ENCODE measurements at places on chromosomes 2 and 18.

DNA sequence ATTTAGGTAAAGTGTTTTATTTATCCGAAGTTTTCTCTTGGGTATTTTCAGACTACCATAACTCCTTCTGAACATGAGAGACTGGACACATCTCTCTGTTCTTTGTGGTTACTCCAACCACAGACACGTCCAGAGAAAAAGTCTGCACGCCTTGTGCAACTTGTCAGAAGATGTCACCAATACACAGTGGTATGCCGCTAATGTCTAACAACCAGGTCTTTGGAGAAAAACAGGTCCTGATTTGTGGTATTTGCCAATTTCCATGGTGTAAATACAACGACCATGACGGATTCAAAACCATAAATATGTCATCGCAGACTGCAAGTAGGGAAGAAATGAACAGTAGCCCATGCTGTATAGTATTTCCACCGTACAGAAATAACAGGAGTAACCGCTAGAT, 620.6 kb upstream of the ID2 start:
- no peak for DNase-seq

DNA sequence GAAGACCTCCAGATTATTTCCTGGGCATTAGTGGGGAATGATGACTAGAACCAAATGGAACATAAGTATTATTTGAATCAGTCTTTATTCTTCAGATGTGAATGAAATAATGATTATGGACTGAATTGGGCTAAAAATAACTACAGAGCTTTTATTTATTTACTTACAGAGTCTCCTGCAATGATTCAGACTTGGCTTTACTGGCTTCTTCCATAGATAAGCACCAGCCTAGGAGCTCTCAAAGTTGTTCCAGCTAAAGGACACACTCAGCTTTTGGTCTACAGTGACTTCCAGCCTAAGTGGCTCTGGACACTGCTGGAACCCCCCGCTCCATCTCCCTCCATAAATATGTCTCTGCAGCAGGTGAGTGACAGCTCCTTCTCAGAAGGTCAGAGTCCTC, 24.3 kb upstream of the ARHGAP25 start:
- DNase-seq, result no peak

DNA sequence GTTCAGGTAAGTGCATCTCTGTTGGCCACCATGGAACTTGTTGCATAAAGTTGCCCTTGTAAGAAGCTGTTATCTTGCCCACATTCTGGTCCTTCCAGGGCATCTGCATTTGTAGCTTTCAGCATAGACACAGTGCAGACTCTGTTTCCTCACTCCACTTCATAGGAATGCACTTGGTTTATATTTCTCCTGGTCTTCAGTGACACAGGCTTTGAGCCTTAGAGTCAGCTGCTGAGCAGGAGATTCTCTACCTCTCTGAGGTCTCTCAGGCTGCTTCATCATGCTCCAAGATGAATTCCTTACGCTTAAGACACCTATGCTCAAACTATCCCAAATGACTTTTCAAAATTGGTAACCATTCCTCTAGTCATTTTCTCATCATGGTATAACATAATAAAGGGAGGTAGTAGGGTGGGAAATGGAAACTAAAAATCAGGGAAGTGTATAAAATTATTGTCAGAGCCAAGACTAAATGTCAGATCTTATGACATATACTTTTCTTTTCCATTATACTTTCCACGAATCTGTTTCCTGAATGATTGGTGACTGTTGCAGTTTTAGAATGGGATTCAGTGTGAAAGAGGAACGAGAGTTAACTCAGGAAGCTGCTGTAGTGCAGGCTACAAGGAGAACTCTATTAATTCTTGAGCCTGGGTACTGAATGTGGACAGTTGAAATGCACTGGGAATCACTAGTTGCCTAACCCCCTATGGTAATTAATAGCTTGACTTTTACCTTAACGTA, 72.0 kb downstream of the GALNT1 start:
- DNase-seq, result no peak

- no peak for DNase-seq
Measured at GRCh38 chr2:179487010-179487731, 222.5 kb upstream of the SESTD1 start.

DNA sequence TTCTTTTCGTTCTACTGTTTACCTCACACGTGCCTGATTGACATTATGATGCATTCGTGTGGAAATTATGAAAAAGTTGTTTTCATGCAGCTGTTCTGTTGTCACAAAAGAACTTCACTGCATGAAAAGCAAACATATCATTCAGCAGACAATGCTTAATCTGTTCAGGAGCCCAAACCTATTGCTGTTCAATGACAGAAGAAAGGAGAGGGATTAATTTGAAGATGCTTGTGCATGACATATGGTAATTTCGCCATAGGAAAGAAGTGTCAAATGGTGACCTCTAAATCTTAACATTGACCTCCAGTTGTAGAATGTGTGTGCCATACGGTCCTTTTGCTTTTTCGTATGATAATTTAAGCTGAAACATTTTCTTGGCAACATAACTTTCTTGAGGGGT, 124.5 kb downstream of the WDR7 start:
- no peak for DNase-seq

- no peak for DNase-seq
Measured at GRCh38 chr2:20942646-20943125, 101.2 kb downstream of the APOB start.

DNA sequence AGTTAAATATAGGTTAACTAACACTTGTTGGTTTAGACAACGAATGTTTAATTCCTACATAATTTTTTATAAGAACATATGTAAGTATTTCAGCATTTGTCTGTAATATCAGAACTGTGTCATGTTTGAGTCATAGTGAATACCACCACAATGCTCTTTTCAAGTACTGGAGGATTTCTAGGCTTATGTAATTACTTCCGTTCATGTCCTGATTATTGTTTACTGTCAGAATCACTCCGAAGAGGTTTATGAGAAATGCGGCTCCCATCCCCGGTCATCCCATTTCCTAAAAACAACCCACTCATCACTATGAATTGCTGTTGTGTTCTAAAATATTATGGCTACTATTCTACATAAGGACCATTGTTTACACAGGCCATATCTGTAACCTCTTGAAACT, 45.1 kb downstream of the CDH19 start:
- DNase-seq, result no peak

- peak; percentile 59 for DNase-seq
Measured at GRCh38 chr2:28408764-28409599, 16.3 kb downstream of the FOSL2 start.

- no peak for DNase-seq
Measured at GRCh38 chr2:113854970-113855740, 34.7 kb upstream of the ACTR3 start.

- DNase-seq, result no peak
Measured at GRCh38 chr2:79189465-79189864, 29.9 kb upstream of the REG3A start.

- no peak for DNase-seq
Measured at GRCh38 chr18:985212-985661, 80.6 kb downstream of the ADCYAP1 start.

- DNase-seq, result no peak
Measured at GRCh38 chr18:9535430-9535991, 60.2 kb downstream of the RALBP1 start.

DNA sequence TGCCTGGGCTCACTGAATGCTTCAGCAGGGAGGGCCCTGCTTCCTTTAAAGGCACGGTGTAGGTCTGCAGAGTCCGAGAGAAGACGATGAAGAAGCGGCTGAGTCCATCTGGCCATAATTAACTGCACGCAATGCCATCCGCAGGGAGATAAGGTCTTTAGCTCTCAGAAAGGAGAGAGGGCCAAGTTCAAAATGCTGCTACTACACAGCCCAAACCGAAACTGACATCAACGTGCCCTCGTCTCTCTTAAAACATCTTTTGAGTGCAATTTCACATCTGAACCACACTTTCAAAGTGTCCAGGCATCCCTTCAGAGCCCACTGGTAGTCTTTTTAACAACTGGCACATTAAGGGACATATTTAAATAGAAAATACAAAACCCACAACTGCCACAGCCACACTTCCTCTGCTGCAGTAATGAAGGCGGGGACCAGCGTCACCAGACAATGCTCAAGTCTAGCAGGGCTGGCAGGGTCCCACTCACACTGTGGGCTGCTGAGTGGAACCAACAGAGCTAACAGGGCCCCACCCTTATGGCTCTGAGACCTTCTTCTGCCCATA, 35.8 kb downstream of the ST3GAL5 start:
- DNase-seq, result peak; percentile 41

GRCh38 chr2:3094318-3094717, 283.3 kb downstream of the EIPR1 start:
- no peak for DNase-seq

- no peak for DNase-seq
Measured at GRCh38 chr18:52667463-52668065, 327.6 kb downstream of the DCC start.

DNA sequence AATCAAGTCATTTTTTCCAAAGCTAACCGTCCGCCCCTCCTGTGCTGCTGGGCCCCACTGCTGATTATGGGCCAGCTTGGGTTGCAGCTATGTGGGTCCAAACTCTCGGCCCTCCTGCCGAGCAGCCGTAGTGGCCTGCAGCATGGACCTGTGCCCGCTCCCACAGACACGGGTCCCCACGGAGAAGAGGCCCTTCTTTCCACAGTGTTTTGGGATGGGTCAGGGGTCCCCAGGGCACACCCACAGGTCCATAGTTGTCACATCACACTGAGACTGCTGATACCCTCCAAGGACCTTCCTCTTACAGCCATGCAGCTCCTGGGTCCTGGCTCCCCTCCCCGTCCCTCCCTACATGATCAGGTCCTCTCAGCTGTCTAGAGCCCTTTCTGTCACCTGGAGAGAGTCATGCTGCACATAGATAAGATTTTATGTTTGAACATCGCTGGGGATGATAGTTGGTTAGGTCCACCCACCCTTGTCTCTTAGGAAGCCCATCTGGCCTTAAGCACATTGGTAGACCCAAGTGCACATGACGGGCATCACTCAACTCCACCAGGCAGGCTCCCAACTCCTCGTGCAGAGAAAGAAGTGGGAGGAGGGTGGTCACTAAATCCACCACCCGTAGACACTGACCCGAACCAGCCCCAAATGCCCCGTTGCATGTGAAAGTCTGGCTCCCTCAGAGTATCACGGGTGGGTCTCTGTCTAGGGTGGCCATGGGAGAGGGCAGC, 17.5 kb downstream of the GPR55 start:
- no peak for DNase-seq

DNA sequence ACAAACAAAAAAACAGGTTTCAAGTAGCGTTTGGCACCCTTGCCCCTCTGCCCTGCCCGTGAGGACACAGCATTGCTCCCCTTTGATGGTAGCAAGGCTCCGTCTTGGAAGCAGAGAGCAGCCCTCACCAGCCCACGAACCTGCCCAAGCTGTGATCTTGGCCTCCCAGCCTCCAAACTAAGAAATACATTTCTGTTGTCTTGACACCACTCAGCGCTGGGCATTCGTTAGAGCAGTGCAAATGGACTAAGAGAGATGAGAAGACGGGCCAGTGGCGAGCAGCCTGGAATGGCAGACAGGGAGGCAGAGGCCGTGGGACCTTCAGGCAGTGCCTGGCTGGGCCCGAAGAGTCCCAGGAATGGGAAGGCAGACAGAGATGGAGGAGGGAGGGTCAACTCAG, 109.8 kb downstream of the SH3BP4 start:
- no peak for DNase-seq

DNA sequence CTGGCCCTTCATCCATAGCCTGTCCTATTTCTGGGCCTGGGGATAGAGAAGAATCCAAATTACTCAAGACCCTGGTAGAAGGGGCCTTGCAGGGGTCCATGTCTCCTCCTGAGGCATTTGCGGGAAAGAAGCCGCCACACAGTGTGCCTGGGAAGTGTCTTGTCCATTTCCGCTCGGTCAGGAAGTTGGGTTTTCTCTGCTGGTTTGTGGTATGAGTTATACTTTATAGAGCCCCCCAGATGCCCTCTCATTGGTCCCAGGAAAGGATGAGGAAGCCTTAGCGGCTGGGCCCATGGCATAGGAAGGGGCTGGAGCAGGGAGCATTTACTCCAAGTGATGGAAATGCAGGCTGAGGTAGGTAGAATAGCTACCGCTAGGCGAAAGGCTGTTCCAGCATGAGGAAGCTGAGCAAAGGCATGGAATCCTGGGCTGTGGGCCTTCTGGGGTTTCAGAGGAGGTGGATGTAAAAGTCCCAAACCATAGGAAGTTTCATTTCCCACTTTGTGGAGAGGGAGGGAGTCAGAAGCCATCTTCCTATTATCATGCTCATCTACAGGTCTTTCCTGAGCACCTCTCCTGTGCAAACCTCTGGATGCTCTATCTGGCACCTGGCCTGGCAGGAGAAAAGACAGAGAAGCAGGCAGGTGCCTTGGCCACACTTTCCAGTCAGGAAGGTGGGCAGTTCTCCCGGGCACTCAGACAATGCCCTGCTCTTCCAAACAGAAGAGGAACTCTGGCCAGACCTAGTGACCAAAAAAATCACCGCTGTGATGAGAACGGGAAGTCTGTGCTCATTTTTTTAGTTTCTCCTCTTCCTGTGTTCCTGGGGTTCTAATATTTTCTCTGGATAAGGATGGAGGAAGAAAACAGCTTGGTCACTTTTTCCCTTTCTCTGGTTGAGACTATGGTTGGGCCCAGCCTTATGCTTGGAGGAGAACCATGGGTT, 2.6 kb upstream of the CD207 start:
- DNase-seq, result no peak

DNA sequence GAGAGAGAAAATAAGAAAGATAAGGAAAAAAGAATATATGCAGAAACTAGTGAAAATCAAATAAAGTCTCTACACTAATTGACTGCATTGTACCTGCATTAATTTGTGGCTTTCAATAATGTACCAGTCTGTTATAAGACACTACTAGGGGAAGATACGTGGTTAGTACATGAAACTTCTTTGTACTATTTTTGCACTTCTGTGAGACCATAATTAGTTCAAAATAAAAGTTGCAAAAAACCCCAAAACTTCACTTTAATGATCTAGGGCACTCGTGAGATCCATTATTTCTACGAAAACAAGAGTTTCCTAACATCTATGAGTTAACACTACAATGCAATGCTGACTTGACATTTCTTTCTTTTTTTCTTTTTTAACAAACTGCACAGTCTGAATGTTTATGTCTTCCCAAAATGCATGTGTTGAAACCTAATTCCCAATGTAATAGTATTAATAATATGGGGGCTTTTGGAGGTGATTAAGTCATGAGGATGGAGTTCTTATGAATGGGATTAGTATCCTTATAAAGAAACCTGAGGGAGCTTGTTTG, 162.8 kb upstream of the LRRTM1 start:
- DNase-seq, result no peak

- DNase-seq, result no peak
Measured at GRCh38 chr18:60746919-60747318, 374.3 kb upstream of the MC4R start.

DNA sequence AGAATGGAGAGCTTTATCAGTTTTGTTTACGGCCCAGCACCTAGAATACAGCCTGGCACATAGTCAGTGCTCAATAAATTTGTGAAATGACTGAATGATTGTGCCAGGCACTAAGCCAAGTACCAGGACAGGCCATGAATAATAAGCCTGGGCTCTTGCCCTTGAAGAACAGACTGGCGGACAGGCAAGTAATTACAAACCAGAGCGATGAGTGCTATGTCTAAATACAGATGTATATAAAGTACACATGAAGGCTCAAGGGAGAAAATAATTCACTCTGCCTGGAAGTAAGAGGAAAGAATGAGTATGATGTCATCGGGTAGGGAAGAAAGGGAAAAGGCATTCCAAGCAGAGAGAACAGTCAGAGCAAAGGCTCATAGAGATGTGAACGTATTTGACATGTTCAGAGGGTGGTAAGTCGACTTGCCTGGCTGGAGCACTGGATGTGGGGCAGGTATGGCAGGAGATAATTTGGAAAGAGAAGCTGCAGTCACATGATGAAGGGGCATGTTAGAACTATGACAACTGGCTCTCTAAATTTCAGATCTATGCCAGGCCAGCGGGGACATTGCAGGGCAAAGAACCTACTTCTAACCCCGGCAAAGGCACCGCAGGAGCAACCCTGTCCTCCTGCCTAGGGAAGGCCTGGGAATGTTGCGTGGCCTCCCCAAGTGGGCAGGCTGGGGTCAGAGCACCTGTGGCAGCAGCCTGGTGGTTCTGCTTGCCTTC, 119.1 kb upstream of the STPG4 start:
- no peak for DNase-seq
